ENCODE measurements at places on chromosomes 7 and 10.

- DNase-seq, result peak; percentile 69
These were observed 6.6 kb upstream of the TPK1 start for GRCh38 chr7:144842377-144842851.

GRCh38 chr10:36469585-36469984 lies 655.8 kb upstream of the ANKRD30A start:
- no peak for DNase-seq

- DNase-seq, result peak; percentile 64
These were observed 94.7 kb upstream of the ZMIZ1 start for GRCh38 chr10:78973901-78974616.

- DNase-seq, result no peak
These were observed 69.2 kb downstream of the MINDY4 start for GRCh38 chr7:30840141-30841024.

DNA sequence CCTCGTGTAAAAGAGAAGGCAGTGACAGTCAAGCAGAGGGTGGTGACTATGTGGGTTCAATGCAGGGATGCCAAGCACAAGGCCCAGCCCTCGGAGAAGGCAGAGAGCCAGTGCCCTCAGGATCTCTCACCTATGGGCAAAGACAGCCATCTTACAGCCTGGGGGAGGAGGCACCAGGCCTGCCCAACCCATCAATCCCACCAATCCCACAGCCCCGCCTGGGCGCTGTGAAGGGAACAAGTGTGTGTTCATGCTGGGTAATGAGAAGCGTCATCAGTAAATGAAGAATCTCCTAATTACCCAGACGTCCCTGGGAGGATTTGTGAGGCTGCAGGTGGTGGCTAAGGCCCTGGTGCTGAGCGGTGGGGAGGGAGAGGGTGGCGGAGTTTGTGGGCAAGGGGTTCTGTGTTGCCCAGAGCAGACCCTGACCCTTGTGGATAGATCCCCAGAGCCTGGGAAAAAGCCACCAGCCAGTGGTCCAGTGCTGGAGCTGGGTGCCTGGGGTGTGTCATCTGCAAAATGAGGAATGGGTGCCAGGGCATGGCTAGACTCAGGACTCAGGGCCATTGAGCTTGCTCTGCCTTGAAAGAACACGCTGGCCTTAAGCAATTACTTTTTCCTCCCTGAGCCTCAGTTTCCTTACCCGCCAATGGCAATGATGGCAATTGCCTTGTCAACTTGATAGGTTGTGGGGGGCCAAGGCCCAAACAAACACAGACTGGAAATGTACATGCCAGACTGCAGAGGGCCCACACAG lies 128.1 kb upstream of the UNC5B start:
- peak; percentile 2 for DNase-seq

- no peak for DNase-seq
These were observed 7.5 kb upstream of the EPHB6 start for GRCh38 chr7:142847353-142847752.

DNA sequence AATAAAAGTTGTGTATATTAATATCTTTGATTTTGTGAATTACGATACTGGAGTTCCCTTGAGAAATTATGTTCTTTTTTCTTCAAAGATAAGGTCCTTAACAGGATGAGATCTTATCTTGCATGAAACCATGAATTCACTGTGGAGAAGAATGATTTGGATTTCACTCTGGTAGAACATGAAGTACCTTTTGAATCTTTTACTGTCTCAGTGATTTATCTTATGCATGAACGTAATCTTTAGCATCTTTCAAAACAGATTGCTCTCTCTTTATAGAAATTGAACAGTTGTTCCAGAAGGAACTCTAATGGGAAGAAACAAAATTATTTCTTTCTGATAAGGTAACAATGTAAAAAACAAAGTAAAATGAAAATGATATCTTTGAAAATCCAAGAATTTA lies 11.0 kb upstream of the ZNF438 start:
- DNase-seq, result no peak

DNA sequence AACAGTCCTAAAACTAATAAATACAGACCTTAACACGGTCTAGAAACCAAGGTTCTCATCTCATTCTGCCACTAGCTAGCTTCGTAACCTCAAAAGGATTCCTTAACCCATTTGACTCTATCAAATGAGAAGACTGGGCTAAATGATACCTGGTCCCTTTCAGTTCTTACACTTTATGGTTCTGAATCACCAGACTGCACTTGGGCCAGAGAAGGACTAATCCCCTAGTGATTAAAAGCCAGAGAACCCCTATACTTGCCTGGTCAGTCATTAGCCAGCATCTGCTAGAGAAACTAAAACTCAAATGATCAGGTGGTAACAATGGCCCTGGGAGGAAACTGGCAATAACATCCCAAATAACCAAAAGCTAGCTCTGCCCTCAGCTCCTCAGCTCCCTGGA lies 16.8 kb downstream of the TMEM243 start:
- no peak for DNase-seq

GRCh38 chr7:76346097-76346496 lies 12.7 kb downstream of the YWHAG start:
- no peak for DNase-seq

GRCh38 chr10:10364902-10365301 lies 652.8 kb upstream of the CELF2 start:
- DNase-seq, result no peak

GRCh38 chr10:45399113-45399512 lies 25.1 kb downstream of the ALOX5 start:
- no peak for DNase-seq

- DNase-seq, result no peak
These were observed 1.4 kb upstream of the DHTKD1 start for GRCh38 chr10:12067336-12067735.

- DNase-seq, result no peak
These were observed at the start of gene CACNB2 for GRCh38 chr10:18140149-18140956. Gene CACNB2 (plus strand): TSS chr10:18140424.

DNA sequence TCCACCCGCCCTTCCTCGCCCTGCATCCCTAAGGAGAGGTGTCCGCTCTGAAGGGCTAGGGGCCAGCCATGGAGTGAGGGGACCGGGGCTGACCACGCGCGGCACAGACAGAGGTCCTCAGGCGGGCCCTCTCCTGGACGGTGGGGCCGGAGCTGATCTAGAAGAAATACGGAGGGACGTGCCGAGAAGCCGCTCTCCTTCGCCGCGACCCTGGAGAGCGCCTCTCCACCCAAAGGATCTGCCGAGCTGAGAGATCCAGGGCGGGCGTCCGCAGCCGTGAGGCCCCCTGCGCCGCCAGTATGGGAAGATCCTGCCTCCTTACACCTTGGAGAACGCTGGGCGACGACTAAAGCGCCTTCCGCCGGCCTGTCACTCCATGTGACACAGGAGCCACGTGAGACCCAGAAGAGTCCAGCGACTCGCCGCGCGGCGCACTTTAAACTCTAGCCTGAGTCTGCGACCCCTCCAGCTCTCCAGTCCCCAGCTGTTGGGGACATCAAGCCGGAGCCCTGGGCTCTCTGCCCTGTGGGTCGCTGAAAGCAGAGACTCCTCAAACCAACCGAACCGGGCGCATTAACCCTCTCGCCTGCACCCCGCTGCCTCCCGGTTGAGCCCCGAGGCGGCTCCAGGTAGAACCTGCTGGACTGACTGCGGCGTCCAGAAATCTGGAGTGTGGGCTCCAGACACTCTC lies 1.5 kb upstream of the SFMBT2 start:
- DNase-seq, result peak; percentile 69

DNA sequence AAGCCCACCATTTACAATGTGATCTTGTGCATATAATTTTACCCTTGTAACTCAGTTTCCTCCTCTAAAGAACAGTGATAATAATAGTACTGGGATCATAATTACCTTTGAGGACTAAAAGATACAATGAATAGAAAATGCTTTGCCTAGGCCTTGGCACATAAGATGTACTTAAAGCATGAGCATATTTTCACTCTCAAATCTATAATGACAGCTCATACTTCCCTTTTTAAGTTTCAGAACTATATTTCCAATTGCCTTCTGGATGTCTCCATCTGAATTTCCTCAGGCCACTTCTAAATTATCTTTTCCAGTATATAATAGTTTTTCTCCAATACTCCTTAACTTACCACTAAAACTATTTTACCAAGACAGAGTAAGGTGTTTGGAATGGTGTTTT lies 13.3 kb upstream of the ITGB8 start:
- no peak for DNase-seq

- no peak for DNase-seq
These were observed 42.5 kb downstream of the FOXK1 start for GRCh38 chr7:4724648-4725013.

DNA sequence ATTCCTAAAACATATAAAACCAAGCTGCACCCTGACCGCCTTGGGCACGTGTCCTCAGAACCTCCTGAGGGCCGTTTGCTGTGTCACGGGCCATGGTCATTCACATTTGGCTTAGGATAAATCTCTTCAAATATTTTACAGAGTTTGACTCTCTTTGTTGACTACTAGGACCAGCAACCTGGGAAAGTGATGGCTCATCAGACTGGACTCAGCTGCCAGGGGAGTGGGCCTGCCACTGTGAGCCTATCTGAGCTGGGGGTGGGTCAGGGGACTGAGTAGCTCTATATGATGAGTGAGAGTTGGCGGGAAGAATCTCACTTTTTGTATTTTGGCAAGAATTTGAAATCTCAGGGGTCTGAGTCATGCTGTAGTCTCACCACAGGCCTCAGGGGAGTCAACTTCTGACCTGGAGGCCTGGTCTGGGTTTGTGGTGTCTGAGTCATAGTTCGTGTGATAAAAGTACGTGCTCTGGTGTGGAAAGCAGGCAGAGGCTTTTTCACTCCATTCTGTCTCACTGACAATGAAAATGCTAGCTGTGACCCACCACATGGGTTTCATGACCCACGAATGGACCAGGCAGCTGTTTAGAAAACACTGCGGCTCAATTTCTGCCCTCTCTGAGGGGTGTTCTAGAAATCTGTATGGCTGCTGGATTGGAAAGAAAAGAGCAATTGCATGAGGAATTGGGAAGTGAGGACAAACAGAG lies 4.2 kb upstream of the UPP1 start:
- DNase-seq, result peak; percentile 90

DNA sequence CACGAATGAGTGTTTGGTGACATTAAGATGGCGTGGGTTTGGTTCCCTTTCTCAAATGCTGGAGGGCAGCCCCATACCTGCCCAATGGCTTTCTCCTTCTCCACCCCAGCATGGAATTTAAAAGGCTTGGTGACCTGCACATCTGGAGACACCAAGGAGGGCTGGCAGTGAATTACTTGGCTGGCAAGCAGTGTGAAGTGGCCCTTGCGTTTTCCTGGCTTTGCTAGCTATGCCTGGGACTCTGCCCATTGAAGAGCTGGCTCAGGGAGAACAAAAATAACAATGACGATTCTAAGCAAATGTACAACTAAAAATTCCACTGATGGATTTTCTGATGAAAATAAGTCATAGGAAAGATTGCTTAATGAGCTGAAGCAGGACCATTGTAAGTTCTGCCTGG lies 203.7 kb downstream of the CYP26A1 start:
- no peak for DNase-seq

- DNase-seq, result no peak
These were observed 50.3 kb downstream of the CSTF2T start for GRCh38 chr10:51649064-51649463.

All from activated naive CD4-positive, alpha-beta T cell treated with anti-CD3 and anti-CD28 coated beads for 36 hours (primary cell).